ENCODE measurements at places on chromosomes 2 and 18. TPM values are rescaled to one million over a fixed set of nuclear protein-coding genes. Genes with fewer than 3 reads are reported as not detected.

Gene SULT1C4
- not detected for total RNA-seq

Gene SLC25A52
- not detected for total RNA-seq

Gene VAMP8
- 93.1 TPM for total RNA-seq

Gene LTBP1
- 2.8 TPM for total RNA-seq

Gene MAL
- not detected for total RNA-seq

Gene COL4A3
- 0.34 TPM for total RNA-seq

Gene GCKR
- not detected for total RNA-seq

Gene CIDEA
- 12.5 TPM for total RNA-seq

Gene ABCA12
- total RNA-seq: 2.8 TPM

Gene COLEC11
- not detected for total RNA-seq

Gene FAP
- 3.0 TPM for total RNA-seq

Gene TTC39C
- total RNA-seq: 15.9 TPM

Gene SPIRE1
- total RNA-seq: 20.9 TPM

Gene NEU2
- not detected for total RNA-seq

Gene RNASEH1
- 32.8 TPM for total RNA-seq

Gene MAP3K19
- not detected for total RNA-seq

Gene RGPD8
- total RNA-seq: 5.6 TPM

All from foreskin keratinocyte (primary cell).